ENCODE measurements at places on chromosomes 5 and 9.

DNA sequence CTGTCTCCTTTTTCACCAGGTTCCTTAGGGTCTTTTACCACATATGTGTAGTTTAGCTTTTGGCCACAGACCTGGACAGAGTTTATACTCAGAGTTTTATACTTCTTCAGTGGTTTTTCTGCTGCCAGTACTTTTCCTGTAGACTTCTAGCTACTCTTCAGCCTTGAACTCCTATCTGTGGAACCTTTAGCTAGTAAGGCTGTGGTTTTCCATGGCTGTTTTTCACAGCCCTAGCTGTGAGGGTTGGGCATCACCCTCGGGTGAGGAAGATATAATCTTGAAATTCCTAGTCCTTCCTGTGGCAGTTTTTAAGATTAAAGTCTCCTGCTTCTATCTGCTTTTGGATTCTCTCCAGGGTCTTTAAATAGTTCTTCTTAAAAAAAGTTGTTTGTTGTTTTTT lies 109.1 kb downstream of the FGF1 start:
- no peak for DNase-seq

- DNase-seq, result no peak
Observed at GRCh38 chr5:59041355-59041754, 458.5 kb downstream of the RAB3C start.

- DNase-seq, result no peak
Observed at GRCh38 chr9:135046739-135047350, 40.6 kb upstream of the OLFM1 start.

DNA sequence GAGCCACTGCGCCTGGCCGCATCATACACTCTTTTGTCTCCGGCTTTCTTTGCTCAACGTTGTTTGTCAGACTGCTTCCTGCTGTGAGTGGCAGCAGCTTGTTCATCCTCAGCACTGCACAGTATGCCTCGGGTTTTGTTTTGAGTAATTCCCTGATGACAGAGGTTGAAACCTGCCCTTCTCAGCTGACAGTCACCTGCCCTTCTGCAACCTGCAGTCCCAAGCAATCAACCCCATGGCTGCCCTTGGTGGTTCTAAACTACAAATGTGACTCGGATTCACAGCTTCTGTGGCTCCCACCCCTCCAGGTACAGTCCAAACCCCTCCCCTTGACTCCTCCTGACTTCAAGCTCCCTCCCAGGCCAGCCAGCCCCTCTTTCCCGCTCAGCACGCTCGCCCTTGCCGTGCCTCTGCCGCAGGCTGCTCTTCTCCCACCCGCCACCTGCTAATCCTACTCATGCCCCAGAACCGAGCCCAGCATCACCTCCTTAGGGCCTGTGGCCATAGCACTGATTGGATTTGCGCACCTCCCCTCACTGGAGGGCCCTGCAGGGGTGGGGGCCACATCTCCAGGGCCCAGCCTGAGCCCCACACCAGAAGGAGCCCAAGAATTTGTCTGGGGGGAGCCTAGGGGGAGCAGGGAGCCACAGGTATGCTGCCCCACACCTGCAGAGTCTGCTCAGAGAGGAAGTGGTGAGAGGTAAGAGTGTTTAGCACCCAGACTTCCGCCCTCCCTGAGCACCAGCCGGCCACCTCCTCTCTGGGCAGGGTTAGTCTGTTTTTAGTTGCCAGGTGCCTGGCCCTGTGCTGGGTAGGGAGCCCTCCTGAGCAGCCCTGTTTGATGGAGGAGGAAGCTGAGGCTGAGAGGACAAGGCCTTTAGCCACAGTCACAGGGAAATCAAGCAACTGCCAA lies 10.1 kb downstream of the EEIG1 start:
- no peak for DNase-seq

- DNase-seq, result no peak
Observed at GRCh38 chr9:96062031-96062430, 186.5 kb downstream of the ERCC6L2 start.
